Globus pallidus (tissue), 1 donor: ENCODE measurements at places on chromosomes 4 and X.

- DNase-seq = no peak
These were observed 46.0 kb upstream of the NFKB1 start for GRCh38 chr4:102454981-102455685.

GRCh38 chr4:138138774-138139173, 103.4 kb downstream of the SLC7A11 start:
- DNase-seq = no peak

GRCh38 chrX:130419263-130419662, 17.5 kb downstream of the RBMX2 start:
- no peak for DNase-seq

DNA sequence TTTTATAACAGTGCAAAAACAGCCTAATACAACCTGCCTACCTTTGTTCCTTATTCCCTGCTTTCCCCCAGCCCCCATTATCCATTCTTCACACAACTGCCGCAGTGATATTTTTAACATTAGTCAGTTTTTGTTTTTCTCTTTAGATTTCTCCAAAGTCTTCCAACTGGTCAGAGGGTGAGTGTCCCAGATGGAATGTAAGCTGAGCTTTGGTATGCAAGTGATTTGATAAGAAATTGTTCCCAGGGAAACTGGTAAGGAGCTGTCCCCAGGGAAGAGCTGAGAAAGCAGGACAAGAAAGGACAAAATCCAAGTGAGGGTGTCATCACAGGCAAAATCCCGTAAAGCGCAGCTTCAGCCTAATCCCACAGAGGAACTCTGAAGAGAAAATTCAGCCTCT, 475.5 kb upstream of the ADGRL3 start:
- DNase-seq = no peak

GRCh38 chr4:26780539-26780938, 80.1 kb upstream of the STIM2 start:
- DNase-seq = no peak

- DNase-seq = no peak
These were observed 874.0 kb upstream of the AGA start for GRCh38 chr4:178316211-178316610.

GRCh38 chrX:136847874-136848273, 32.7 kb downstream of the RBMX start:
- no peak for DNase-seq

DNA sequence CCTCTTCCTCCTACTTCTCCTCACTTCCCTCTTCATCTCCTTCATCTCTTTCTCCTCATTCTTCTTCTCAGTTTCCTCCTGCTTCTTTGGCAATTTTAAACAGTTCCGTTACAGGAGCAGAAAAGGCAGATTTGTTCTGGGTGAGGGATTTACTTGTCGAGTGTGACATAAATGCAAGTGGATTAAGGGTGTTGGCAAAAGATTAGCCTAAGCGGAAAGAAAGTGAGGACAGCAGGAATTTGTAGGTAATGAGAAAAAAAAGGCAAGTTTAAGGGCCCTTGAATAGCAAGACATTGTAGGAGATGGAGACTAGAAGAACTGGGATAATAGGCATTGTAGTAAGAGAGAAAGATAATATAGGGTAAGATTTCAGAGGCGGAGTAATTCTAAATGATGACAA, 841.6 kb downstream of the RAPGEF2 start:
- DNase-seq = no peak

GRCh38 chr4:10981576-10981975, 297.0 kb upstream of the CLNK start:
- DNase-seq = no peak

GRCh38 chr4:3514221-3514780, 17.9 kb downstream of the LRPAP1 start:
- no peak for DNase-seq
